Activated T-helper 1 cell treated with anti-CD3 and anti-CD28 coated beads, Interleukin-2, amount 50 U/mL, for 16 hours (primary cell): ENCODE measurements at places on chromosomes 11 and 22.

DNA sequence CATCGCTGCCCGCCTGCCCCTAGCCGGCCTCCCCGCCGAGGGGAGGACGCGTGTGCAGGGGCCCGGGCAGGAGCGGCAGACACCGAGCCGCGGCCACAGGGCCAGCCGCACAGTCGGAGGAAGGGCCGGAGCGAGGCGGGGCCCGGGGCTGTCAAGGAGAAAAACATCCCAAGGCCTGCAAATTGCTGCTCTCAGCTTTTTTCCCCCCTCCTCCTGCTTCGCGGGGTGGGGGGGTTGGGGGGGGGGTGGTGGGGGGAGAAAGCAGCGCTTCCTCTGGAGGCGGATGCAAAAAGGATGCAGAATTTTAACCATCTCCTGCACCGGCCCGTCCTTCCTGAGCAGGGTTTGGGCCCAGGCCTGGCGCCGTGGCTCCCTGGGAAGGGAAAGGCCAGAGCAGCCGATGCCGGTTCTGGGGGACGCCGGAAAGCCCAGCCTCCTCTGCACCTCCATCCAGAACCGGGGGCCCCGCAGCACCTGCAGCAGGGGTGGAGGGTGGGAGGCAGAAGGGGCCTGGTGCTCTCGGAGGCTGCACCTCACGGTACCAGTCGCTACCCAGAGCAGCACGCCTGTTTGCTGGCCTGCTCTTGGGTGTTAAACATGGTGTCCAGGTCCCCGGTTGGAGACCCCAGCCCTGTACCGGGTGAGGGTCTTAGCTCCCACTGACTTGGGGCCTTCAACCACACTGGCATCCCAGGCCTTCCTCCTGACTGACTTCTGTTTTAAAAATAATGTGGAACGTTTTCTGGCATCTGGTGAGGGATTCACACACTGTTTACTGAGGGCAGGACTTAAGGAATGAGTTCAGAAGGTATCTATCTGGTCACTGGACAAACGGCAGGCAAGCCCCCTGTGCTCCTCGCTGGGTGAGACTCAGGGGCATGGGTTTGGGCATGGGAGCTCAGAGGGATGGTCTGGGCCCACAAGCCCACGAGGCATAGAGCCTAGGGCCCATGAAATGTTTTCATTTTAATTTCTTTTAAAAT lies 77.4 kb upstream of the WNT7B start:
- peak; percentile 9 for DNase-seq

GRCh38 chr11:120211522-120212258 lies 858 bp downstream of the OAF start:
- DNase-seq = no peak

DNA sequence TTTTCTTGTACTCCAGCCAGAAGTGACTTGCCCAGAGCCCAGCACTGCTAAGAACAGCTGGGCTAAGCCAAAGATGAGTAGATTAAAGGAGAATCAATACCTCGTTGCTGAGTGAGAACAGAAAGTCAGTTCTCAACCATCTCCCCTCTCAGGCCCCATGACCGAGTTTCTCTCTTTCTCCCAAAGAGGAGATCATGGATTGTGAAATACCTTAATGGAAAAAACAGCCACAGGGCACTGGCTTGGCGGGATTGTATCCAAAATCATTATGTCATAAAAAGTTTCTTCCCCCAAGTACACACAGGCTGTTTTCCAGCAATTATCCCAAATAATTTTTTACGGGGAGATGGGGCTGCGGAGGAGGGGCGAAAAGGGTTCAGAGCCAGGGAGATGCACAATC lies 111.8 kb upstream of the TMEM45B start:
- DNase-seq = no peak

DNA sequence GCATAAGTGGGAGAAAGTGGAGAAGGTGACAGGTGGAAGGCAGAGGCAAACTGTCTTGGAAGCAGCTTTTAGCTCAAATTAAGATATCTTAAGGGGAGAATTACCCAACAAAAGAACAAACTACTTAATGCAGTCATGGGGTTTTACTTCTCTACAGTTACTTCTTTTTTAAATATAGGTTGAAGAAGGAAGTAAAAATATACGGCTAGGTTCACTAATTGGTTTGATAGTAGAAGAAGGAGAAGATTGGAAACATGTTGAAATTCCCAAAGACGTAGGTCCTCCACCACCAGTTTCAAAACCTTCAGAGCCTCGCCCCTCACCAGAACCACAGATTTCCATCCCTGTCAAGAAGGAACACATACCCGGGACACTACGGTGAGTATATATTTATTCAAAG lies 40.8 kb downstream of the PDHX start:
- DNase-seq = no peak

GRCh38 chr11:12489246-12489772 lies 111.9 kb downstream of the PARVA start:
- DNase-seq = no peak

GRCh38 chr11:95908826-95909225 lies 15.1 kb downstream of the MTMR2 start:
- DNase-seq = no peak

DNA sequence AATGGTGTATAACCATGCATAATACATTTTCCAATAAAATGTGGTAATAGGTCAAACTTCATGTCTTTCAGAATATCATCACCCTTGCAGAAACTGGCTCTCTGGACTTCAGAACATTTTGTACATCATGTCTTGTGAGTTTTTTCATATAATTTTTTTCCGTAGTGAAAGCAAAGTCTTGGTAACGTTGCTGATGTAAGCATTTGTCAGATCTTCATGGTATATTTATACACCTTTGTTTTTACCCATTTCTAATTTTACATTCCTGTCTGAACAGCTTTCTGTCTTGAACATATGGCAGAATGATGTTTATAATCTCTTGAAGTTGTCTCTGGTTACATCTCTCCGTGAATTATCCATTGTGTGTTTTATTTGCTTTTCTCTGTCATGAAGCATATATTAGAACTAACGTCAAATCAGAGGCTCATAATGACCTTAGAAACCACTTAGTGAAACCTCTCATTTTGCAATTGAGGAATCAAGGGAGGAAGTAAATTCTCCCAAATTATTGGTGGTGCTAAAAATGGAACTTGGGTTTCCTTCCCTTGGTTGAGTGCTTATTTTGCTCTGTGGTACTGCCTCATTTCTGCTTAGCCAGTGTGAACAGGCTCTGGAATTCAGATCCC lies 37.4 kb downstream of the CSRP3 start:
- no peak for DNase-seq

DNA sequence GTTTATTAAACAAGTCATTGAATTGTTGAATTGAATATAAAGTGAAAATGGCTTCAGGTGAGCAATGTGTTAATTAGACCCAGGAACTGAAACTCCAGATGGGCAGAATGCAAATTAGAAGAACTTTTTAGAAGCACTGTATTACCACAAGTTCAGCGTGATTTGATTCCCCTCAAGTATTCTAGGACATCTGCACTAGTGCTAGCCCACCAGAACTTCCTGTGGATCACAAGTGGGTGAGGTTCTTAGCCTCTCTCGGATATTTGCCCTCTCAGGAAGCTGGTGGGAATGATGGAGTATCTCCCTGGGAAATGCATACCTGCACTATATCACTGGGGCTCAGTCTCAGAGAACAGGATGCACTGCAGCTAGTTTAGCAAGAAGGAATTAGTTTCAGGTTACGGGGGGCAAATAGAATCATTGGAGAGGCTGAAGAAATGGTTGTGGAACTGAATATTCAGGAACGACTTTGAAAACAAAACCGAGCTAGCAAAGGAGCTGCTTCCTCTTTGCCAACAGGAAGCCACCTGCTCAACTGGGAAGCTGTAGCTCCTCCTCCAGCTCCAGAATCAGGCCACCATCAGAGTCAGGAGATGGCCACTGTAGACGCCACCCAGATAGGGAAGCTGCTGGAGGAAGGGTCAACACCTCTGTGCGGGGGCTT lies 74.3 kb downstream of the DHCR7 start:
- no peak for DNase-seq

DNA sequence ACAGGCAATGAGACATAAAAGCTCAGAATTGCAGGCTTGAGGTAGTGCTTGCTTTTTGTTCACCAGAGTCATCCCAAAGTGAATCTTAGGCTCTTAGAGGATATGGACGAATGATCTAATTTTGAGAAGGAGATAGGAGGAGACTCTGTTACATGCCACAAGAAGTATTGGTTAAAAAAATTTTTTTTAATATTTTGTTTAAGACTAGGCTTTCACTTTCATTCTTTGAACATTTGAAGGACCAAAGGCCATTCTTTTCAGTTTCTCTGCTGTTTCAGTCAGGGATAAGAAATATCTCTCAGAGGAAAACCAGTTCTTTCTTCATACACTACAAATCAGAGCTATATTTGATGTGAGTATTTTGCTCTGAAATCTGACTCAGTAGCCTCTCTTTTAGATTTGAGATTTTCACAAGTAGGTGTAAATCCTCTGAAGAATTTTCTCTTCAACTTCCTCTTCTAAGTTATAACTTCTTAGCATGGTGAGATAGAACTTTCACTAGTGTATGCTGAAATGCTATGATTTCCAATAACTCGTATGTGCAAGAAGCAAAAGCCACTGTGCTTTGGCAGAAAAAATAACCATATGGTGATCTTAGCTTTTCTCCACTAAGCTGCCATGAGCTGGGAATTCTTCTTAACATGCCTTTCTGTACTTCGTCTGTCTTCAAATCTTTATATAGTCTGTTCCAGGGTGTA lies 24.1 kb upstream of the FAM181B start:
- DNase-seq = no peak
